Urothelium cell line (cell line): ENCODE measurements at places on chromosomes 12 and 14.

GRCh38 chr14:50762931-50763300 is 68.0 kb downstream of the NIN start:
- DNase-seq: no peak

DNA sequence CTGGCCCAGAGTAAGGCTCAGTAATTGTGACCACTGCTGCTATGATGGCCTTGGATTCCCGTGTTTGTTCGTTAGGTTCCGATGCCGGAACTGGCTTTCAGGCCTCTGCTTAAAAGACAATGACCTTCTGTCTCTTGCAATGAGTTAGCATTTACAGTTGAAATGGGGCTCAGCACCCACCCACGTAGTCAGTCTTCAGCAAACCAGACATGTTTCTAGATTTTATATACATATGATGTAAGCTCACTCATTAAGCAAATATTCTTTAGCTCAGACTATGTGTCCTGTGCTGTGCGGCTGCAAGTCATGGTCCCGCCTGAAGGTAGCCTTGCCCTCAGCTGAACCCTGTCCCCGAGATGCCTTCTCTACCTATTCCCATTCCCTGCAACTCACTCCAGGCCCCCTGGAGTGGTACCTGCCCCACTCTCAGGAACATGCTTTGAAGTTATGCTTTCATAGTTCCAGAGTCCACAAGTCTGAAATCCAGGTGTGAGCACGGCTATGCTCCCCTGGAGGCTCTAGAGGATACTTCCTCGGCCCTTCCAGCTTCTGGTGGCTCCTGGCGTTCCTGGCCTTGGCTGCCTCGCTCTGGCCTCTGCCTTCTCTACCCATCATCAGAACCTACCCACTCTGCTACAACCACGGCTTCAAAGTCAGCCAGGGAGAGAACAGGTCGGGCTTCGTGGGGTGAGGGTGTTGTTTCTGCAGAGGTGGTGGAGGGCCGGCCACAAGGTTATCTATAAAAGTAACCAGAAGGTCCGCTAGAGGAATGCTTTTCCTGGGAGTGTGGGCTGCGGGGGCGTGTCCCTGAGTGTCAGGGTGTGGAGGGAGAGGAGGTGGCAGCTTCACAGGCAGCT is 157.8 kb downstream of the RBM19 start:
- DNase-seq: no peak

- DNase-seq: no peak
Observed at GRCh38 chr12:49603721-49604120, 1.7 kb downstream of the FAM186B start.

DNA sequence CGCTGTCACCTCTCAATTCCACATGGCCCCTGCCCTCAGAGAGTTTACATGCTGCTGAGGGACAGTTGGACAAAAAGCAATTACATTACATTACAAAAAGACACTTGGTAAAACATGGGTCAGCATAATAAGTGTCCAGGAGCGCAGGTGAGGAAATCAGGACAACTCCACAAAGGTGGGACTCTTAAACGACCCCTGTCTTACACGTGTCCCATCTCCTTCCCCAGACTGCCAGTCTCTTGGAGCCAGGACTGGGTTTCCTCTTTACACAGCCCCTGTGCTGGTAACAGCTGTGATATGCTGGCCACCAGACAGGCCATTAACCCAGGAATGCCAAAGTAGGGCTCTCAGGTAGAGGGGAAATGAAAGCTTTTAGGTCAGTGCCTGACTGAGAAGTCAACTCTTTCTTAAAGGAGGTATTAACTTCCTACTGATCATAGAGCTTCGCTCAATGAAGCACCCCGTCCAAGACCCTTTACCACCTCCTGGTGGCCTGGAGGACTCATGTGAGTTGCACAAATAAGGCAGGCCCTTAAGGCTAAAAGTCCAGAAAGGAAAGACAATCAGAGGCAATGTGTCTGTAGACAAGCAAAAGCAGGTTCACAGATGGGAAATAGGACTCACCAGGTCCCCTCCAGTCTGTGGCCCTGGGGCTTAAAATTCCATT is 55.5 kb downstream of the ANO2 start:
- peak; percentile 36 for DNase-seq

GRCh38 chr12:67804168-67804567 is 155.6 kb downstream of the DYRK2 start:
- no peak for DNase-seq

- no peak for DNase-seq
Observed at GRCh38 chr12:64735442-64735841, 23.8 kb downstream of the GNS start.

GRCh38 chr14:71136386-71137060 is 229.3 kb downstream of the PCNX1 start:
- no peak for DNase-seq

DNA sequence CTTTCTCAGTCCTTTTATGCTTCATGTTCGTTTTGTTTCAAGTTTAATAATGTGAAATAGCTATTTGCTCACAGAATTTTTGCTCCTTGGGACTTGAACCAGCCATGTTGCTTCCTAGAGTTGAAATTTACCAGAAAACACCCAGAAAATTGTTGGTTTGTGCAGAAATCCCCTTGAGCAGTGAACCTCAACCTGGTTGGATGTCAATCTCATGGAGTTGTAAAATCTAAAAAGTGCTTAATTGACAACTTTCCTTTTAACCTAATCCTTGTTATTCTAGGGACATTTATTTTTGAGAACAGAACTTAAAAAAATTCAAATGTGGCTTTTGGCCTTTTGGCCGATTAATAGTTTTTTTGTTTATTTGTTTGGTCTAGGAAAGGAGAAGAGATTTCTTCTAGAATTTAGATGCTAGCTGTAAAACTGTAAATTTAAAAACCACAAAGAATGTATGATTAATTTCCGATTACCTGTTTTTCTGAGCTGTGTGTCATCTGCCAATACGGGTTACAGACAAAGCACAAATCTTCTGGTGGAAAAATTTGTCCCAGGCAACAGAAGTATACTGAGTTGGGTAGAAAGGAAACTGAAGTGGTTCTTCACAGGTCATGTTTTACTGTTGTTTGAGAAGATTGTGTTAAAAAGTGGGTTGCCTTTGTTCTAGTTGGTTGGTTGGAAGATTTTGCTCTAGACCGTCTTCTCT is 154.4 kb downstream of the FUT8 start:
- DNase-seq: peak; percentile 17

DNA sequence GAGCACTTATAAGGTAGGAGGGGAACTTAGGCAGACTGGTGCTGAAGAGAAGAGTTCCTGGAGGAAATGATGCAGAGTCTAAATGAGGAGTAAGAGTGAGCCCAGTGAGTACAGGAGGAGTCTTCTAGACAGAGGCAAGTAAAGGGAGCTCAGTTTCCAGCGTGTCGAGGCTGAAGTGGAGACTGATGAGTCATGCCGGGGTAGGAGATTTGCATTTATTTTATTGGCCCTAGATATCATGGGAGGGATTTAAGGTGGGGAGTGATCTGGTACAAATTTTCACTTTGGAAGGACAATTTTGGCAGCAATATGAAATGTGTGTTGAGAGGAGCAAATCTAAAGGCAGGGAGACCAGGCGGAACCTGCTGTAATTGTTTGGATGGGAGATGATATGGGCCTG is 157.5 kb downstream of the TTC8 start:
- no peak for DNase-seq

DNA sequence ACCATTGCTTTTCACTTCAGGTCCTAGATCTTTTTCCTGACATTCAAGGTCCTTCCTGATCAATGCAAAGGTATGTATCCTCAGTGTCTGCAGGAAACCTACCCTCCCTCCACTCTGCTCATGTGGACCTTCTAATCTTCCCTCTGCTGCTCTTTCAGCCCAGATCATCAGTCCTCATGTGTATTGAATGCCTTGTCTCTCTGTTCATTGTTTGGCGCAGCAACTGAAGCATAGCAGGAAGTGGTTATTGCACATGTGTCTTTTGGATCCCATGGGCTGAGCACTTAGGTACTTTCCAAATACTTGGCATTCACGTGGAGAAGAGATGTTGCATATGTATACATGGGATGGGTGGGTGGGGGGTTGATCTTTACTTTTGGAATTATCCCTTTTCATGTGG is 4.3 kb upstream of the NIN start:
- DNase-seq: no peak

GRCh38 chr12:43842259-43842658 is 6.4 kb downstream of the TMEM117 start:
- DNase-seq: no peak

- DNase-seq: no peak
Observed at GRCh38 chr12:49783917-49784676, 42.7 kb downstream of the TMBIM6 start.

GRCh38 chr12:88793096-88793495 is 212.8 kb upstream of the KITLG start:
- no peak for DNase-seq
